ENCODE measurements at places on chromosomes 3 and 15.
A peak's percentile ranks its signal among the peaks of the same experiment; 100 is the strongest.

GRCh38 chr3:136042608-136043221 is 77.2 kb downstream of the PPP2R3A start:
- peak; percentile 79 for DNase-seq

GRCh38 chr3:174330303-174330702 is 528.8 kb upstream of the NAALADL2 start:
- peak; percentile 65 for DNase-seq

GRCh38 chr3:167723025-167723512 is 11.6 kb downstream of the PDCD10 start:
- DNase-seq: no peak

GRCh38 chr3:128784232-128784631 is 58.2 kb downstream of the RAB7A start:
- DNase-seq: no peak

DNA sequence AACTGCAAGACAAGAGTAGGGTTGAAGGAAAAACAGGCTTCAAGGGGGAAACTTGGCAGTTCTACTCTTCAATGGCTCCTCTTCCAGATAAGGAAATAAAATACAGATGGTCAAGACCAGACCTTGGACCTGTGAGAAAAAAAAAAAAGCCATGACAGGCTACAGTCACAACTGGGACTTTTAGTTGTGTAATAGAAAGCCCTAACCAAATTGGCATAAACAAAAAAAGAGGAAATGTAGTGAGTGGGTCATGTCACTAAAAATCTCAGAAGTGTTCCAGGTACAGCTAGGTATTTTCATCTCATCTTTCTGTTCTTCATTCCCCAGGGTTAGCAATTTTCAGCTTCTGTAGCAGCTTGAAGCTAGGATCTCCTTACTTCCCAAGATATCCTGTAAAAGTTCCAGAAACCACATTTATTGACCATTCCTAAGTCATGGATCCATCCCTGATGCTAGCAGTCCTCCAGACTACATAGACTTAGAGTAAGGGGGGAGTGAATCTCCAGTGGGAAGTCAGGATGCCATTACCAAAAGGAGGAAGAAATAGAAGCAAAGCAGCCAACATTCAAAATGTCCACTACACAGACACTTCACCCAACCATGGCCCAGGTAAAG is 61.0 kb upstream of the CSTA start:
- DNase-seq: no peak

- no peak for DNase-seq
Measured at GRCh38 chr15:100580414-100580813, 21.6 kb downstream of the LINS1 start.

DNA sequence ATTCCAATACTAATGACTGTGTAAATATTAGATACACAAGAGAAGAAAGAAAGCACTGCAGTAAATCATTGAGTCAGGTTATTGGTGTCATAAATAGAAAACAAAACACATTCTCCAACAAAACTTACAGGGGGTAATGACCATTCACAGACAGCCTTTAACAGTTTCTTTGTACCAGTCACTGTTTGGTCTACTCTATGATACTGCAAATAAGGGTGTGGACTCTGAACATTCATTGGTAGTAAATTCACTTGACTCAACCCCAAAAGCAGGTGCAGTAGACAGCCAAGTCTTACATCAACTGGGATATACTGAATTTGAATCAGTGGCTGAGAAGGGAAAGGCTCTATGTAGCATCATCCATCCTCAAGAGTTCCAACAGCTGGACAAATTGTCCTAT is 463.5 kb downstream of the FOXP1 start:
- no peak for DNase-seq

DNA sequence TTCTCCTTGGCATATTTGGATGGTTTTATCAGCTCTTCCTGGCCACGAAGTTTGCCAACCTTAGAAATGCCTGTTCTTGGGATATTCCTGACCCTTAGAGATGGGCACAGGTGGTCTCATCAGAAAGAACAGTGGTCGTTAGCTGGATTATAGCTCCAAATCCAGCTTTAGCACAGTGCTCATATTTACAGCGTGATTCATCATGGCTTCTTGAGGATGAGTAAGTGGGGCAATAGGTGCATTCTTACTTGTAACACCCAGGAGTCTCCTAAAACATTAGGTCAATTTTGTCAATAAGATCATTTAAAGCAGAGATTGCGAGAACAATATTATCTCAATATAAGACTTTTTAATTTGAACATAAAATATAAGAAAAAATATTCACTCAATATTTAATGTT is 191.9 kb downstream of the GABRB3 start:
- DNase-seq: no peak

DNA sequence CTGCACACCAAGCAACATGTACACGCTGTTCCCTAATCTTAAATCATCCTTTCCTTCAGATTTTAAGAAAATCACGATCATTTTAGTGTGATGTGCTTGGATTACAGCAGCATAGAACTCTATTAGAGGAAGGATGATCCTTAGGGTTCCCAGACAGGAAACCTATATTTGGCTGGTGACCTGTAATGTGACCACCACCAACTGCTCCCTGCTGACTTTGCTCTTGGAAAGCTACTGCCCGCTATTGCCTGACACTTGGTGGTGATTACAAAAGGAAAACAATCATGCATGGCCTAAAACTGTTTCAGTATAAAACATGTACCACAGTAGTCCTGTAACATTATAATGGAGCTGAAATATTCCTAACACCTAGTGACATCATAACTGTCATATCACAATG is 27.2 kb upstream of the LMOD3 start:
- no peak for DNase-seq

GRCh38 chr3:98008855-98009254 is 26.3 kb downstream of the GABRR3 start:
- no peak for DNase-seq

DNA sequence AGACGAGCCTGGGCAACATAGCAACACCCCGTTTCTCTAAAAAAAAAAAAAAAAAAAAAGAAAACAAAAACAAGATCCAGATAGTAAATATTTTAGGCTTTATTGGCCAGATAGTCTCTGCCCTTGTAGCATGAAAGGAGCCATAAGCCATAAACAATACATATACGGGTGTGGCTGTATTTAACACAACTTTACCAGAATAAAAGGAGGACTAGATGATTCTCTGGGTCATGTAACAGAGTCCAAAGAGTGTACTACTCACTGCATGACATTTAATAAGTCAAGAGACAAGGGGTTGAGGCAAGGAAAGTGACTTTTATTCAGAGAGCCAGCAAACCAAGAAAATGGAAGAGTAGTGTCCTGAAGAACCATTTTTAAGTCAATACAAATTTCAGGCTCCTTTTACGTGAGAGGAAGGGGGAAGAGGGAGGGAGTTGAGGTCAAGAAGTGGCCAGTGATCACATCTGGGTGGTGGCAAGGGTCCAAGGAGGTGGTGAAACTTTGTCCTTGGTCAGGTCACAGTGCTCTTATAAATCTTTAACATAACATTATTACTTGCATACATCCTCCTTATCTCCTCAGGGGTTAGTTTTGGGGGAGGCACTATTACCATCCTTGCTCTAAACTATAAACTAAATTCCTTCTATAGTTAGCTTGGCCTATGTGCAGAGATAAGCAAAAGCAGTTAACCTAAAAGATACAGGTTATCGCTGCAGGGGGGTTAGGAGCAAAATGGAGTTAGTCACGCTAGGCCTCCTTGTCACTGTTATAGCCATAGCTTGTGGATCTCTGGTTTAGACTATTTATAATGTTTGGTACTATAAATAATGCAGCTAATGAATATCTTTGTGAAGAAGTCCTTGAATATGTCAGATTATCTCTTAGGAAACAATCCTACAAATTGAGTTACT is 46.1 kb downstream of the METTL6 start:
- DNase-seq: peak; percentile 10

Data from fibroblast of lung (primary cell).